Adrenal gland (tissue), 19 donors: ENCODE measurements at places on chromosomes 12 and 14. TPM values are rescaled to one million over a fixed set of nuclear protein-coding genes. Genes with fewer than 3 reads are reported as not detected.

- H3K27ac ChIP-seq = no peak overlapping the region
- H3K36me3 ChIP-seq = no peaks in the 10 kb centered on the region
- peaks cover 4% of the 10 kb centered on the region for H3K4me1 ChIP-seq
- peaks cover 10% of the 10 kb centered on the region for H3K27me3 ChIP-seq
- DNase-seq = peak; percentile 24
- no peak overlapping the region for H3K4me3 ChIP-seq
Measured at GRCh38 chr12:101490286-101490920, 15.3 kb downstream of the SPIC start.

GRCh38 chr12:30898846-30899245, 27.7 kb upstream of the TSPAN11 start:
- H3K27ac ChIP-seq = no peak overlapping the region
- no peak for DNase-seq
- H3K36me3 ChIP-seq = no peaks in the 10 kb centered on the region
- no peak overlapping the region for H3K4me3 ChIP-seq

- no peak overlapping the region for H3K4me3 ChIP-seq
- H3K27me3 ChIP-seq = no peaks in the 10 kb centered on the region
- no peaks in the 10 kb centered on the region for H3K36me3 ChIP-seq
- no peak overlapping the region for H3K27ac ChIP-seq
Measured at GRCh38 chr14:68552602-68553001, 240.3 kb downstream of the ZFP36L1 start.

KRT5 gene
- polyA plus RNA-seq = not detected

GRCh38 chr14:50000380-50001150, 107.7 kb downstream of the ARF6 start:
- H3K4me3 ChIP-seq = no peak overlapping the region
- no peaks in the 10 kb centered on the region for H3K27me3 ChIP-seq
- peak overlapping the region; percentile 67 for H3K27ac ChIP-seq
- H3K4me1 ChIP-seq = peaks cover 25% of the 10 kb centered on the region

DNA sequence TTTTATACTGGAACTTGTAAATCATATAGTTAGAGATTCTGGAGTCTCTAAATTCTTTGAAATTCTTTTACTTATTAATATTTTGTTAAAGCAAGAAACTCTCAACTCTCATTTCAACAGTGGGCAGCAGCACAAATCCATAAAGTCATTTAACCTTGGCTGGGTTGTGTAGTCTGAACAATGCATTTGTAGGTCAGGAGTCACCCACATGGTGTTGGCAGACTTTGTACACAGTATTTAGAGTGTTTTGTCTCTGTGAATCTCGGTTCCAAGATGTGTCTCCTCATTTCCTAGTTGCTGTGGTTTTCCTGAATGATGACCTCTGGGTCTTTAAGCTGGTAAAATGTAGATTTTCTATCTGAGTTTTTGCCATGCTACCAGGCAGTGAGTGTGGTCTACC, 20.8 kb upstream of the STRAP start:
- H3K36me3 ChIP-seq = no peaks in the 10 kb centered on the region
- H3K27me3 ChIP-seq = peaks cover 7% of the 10 kb centered on the region
- no peak overlapping the region for H3K27ac ChIP-seq
- no peak overlapping the region for H3K4me3 ChIP-seq
- DNase-seq = no peak
- H3K4me1 ChIP-seq = no peaks in the 10 kb centered on the region

GRCh38 chr12:50515587-50515986, 10.8 kb downstream of the DIP2B start:
- H3K4me1 ChIP-seq = peaks cover 9% of the 10 kb centered on the region
- no peak for DNase-seq
- H3K27ac ChIP-seq = no peak overlapping the region
- no peak overlapping the region for H3K4me3 ChIP-seq
- H3K36me3 ChIP-seq = no peaks in the 10 kb centered on the region

HOTAIR gene
- not detected for polyA plus RNA-seq

POTEM gene
- not detected for polyA plus RNA-seq

GRCh38 chr12:87280893-87281292, 748.3 kb downstream of the C12orf50 start:
- no peaks in the 10 kb centered on the region for H3K4me1 ChIP-seq
- H3K27ac ChIP-seq = no peak overlapping the region
- no peak for DNase-seq
- no peak overlapping the region for H3K4me3 ChIP-seq
- H3K27me3 ChIP-seq = no peaks in the 10 kb centered on the region
- H3K36me3 ChIP-seq = no peaks in the 10 kb centered on the region

GRCh38 chr14:79576424-79576823, 634.9 kb downstream of the DIO2 start:
- DNase-seq = peak; percentile 18
- H3K27me3 ChIP-seq = no peaks in the 10 kb centered on the region
- H3K36me3 ChIP-seq = no peaks in the 10 kb centered on the region
- H3K27ac ChIP-seq = no peak overlapping the region

GRCh38 chr12:123991372-123991951, 18.4 kb downstream of the ZNF664 start:
- no peaks in the 10 kb centered on the region for H3K36me3 ChIP-seq
- no peaks in the 10 kb centered on the region for H3K27me3 ChIP-seq
- peaks cover 29% of the 10 kb centered on the region for H3K4me1 ChIP-seq

GRCh38 chr14:78202163-78202562, 32.0 kb downstream of the NRXN3 start:
- H3K27me3 ChIP-seq = no peaks in the 10 kb centered on the region
- H3K4me1 ChIP-seq = no peaks in the 10 kb centered on the region
- no peaks in the 10 kb centered on the region for H3K36me3 ChIP-seq
- H3K4me3 ChIP-seq = no peak overlapping the region
- no peak for DNase-seq

DNA sequence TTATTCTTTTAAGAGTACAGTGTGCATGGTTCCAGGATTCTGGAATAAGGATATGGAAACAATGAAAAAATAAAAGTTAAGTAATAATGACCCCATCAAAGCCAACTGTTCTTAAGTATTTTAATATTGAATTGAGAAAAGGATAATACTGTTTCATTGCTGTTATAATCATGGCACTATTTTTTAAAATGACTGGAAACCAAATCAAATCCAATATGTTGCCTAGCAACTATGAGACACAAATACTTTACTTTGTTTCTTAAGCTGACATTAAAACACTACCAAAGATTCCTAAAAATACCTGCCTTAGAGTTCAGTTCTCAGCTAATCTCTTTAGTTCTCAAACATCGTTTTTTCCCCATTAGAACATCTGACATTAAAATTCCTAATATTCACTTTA, 66.4 kb upstream of the OTOGL start:
- H3K27me3 ChIP-seq = no peaks in the 10 kb centered on the region
- no peak for DNase-seq
- no peaks in the 10 kb centered on the region for H3K36me3 ChIP-seq
- H3K27ac ChIP-seq = no peak overlapping the region
